CD4-positive, alpha-beta T cell treated with Interleukin-17A for 4 hours (primary cell): ENCODE measurements at places on chromosomes 2 and 18.

- no peak for DNase-seq
Observed at GRCh38 chr2:153455861-153456260, 22.7 kb downstream of the RPRM start.

- DNase-seq = peak; percentile 24
Observed at GRCh38 chr2:207768866-207769596, 675 bp downstream of the FZD5 start.

DNA sequence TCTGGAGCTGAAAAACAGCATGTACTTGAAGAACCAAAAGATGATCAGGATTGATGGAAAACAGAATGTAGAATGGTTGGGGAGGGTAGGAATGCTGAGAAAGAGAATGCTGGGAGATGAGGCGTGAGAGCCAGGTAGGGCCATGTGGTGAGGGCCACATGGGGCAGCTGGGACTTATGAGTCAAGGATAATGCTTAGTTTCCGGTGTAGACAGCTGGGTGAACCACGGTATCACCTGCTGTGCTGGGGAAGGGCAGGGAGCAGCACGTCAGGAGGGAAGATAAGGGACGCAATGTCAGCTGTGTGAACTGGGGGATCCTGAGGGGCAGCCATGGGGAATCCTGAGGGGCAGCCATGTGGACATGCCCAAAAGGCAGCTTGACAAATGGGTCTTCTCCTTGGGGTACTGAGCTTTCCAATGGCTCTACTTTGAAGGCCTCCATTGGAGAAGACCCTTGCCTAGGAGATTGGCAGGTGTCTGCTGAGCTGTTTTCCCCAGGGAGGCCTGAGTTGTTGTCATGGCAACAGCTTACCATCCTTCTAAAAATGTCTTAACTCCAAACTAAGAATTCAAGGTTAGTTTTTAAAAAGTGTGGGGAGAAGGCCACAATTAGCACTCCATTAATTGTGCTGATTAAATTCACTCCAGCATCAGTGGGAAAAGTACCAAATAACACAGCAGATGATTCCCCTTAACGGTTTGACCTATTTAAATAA, 51.1 kb downstream of the MTHFD2 start:
- no peak for DNase-seq

GRCh38 chr2:223058952-223059716, 7.1 kb downstream of the KCNE4 start:
- no peak for DNase-seq

- DNase-seq = no peak
Observed at GRCh38 chr2:71789556-71790204, 336.3 kb downstream of the DYSF start.

DNA sequence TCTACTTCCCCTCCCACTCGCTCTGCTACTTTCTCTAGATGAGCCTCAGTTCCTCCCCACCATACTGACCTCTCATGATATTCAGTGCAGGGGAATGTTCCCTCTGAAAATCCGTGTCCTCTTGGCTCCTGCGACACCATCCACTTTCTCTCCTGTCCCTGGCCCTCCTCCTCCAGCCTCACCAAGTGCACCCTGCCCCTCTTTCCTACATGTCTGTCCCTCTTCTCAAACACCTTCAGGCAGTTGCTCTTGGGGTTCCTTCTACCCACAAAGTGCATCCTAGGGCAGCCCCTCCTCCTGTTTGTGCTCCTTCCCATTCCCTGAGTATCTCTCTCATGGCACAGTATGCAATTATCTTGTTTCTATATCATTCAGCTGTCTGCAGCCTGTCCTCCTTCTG, 246.4 kb upstream of the RAB6C start:
- DNase-seq = no peak

GRCh38 chr2:100391735-100392515, 25.5 kb downstream of the CHST10 start:
- DNase-seq = no peak

DNA sequence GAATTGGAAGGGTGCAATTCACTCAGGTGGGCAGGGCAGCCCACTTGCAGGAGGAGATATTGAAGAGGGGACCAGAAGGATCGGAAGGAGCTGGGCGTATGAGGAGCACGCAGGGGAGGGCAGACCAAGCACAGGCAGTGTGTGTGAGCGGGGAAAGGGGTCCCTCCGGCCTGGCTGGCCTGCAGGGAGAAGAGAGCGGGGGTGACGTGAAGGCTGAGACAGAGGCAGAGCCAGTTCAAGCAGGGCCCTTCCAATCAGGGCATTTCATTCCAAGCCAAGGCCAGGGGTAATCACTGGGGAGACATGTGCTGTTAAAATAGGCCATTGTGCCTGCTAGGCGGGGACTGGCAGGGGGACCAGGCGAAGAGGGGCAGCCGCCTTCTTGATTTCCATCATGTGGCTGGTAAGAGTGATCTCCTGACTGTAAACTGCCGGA, 62.2 kb downstream of the ACKR3 start:
- no peak for DNase-seq

DNA sequence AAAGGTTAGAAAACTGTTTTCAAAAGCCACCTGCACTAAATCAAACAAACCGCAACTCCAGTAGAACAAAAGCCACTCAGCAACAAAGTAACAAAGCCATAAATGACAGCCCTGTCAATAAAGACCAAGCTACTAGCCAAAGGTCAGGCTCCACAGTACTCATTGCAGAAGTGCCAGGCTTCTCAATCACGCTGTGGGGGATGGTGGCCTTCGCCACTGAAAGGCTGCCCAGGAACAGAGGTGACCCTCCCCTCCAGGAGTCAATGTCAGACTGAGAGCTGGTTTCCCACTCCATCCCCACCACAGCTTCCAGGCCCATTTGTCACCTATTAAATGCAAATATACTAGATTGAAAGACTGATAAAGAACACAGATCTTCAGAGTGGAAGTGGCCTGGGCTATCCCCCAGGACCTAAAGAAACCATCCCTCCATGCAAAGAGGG, 5.9 kb downstream of the ATP8B1 start:
- no peak for DNase-seq

DNA sequence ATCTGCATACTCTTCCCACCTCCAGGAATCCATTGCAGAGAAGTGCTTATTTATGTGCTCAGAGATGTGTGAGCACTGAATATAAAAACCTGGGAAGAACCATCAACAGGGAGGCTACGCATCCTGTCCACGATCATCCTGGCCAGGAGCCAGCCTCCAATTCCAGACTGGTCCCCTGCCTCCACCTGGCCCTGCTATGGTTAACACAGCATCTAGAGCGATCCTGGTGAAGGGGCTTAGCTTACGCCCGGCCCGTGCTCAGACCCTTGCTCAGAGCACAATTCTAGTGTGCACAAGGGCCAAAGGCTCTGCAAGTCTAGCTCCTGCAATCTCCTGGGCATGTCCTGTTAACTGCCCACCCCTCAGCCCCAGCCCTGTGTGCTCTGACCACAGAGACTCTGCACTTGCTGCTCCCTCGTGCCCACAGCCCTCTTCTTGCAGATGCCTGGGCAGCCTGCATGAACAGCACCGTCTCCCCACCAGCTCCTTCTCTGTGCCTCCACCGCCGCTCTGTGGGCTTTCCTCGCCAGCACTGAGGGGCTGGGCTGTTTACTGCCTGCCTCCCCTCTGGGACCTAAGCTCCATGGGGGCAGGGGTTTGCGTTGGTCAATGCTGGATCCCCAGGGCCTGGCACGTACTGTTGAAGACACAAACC, 6.5 kb downstream of the PER2 start:
- DNase-seq = no peak

DNA sequence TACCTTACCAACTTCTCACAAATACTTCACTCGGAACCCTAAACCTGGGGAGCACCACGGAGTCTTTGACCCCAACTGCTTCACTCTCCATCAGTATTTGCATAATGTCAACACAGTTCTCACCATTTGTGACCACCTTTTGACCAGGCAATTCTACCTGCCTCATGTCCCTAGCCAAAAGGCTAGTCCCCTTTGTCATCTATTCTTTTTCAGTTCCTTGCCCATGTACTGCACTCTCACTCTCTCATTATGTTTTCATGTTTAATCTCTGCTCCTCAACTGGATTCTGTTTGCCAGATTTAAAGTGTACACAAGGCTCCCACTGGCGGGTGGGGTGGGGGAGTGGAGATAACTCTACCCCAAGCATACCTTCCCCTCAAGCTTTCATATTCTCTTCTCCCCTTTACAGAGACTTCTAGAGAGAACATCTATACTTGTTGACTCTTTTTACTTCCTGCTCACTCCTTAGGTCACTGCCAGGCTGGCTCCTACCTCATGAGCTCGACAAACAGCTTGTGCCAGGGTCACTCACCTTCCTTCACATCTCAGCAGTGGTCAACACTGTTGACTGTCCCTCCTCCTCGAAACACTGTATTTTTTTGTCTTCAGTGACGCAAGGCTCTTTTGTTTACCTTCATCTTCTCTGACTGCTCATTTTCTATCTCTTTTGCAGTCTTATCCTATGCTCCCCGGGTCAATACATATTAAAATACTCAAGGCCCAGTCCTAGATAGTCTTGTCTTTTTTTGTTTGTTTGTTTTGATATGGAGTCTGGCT, 88.7 kb upstream of the MAP4K3 start:
- no peak for DNase-seq

- no peak for DNase-seq
Observed at GRCh38 chr2:1169291-1169949, 218.8 kb downstream of the SNTG2 start.

DNA sequence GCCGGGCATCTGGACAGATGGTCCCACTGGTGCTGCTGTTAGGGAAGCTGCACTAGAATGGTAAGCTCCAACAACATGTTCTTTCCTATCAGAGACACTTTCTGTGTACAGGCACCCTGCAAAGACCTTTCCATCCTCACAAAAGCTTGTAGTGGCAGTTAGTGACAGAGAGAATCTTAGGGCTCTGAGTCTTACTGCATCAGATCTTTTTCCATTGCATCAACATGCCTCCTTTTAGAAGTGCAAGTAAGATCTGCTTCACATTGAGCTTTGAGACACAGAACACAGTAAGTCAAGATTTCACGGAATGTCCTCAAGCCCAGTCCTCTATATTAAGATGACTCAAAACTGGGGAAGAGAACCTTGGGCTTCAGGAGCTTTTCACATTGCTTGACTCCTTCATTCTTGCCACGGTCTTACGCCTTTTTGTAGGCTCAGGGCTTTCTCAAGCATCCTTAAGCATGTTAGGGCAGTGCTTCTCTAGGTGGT, 52.6 kb downstream of the ARL4C start:
- no peak for DNase-seq

DNA sequence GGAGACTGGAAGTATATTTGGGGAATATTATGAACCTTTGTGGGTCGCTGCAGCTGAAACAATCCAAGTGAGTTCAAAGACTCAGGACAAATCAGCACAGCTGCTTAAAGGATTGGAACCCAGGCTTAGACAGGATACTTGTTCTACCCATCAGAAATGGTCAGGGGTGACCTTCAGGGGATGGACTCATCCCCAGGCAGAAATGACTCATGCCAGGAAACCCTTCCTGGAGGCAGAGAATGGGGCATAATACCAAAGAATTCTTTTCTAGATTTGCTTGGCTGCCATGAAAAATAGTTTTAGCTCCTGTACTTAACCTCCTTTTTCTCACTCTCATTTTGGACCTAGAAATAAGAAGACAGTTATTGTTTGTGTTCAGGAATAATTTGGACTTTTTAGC, 425.5 kb downstream of the TSN start:
- DNase-seq = no peak

DNA sequence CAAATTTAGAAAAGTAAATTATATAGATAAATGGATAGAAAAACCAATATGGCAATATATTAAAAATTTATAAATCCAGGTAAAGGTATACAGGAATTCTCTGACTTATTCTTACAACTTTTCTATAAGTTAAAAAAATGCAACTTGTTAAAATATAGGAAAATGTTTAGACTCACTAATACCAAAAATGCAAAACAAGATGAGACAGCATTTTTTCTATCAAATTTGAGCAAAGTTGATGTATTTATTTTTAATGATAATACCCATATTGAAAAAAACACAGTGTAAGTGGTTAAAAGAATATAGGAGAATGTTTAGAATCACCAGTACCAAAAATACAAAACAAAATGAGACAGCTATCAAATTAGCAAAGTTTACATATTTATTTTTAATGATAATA, 35.7 kb downstream of the OSGEPL1 start:
- no peak for DNase-seq

DNA sequence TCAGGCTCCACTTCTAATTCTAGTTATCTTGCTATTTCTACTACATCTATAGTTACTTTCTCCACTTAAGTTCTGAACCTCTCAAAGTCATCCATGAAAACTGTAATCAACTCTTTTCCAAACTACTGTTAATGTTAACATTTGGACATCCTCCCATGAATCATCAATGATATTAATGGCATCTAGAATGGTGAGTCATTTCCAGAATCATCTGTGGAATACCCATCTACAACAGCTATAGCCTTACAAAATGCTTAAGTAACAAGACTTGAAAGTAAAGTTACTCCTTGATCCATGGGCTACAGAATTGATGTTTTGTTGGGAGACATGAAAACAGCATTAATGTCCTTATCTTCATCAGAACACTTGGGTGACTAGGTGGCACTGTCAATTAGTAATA, 35.4 kb downstream of the BARD1 start:
- DNase-seq = no peak

DNA sequence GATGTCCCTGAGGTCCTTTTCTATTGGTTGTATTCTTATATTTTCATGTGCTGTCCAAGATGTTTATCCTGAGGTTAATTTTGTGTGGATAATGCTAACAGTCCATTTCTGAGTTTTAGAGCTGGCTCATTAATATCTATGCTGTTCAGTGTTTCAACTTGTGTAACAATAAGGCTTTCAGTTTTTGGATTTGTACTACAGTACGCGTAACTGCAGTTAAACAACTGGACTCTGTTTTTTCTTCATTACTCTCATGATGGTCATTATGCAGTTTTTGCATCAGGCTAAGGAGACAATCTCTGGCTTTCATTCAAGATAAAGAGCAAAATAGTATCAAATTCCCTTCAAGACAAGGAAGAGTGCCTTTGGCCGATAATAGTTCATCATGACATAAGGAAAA, 1364.8 kb downstream of the DPP10 start:
- DNase-seq = no peak

DNA sequence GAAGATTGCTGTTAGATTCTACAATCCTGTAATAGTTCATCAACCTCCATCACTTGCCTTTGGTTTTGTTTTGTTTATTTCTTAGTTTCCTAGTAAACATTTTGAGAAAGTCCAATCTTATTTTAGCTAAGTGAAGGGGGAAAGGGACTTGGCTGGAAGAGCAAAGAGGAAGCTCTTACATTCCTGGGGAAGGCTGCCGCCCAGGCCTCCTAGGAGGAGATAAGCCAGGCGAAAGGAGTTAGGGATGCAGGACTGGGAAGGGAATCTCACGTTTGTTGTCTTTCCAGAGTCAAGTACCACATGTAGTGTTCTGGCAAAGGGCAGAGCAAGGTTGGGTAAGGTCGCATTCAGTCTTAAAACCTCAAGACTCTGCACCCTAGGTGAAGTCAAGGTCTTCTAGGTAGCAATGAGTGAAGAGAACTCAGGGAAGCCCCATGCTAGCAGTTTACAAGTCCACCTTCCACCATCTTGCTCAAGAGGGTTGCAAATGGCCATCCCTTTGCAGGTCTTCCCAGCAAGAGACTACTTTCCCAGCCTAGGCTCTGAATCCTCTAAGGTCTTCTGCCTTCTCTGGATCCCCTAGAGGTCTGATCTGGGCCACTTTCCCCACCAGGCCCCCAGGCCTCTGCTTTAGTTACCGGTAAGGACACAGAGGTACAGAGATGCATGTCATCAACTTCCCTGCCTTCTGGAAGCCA, 320.7 kb downstream of the CYP26B1 start:
- DNase-seq = no peak

GRCh38 chr18:78738076-78738690, 241.4 kb upstream of the SALL3 start:
- DNase-seq = no peak
